ENCODE measurements at places on chromosomes 3 and 15.
A peak's percentile ranks its signal among the peaks of the same experiment; 100 is the strongest.

GRCh38 chr3:85781806-85782205, 823.0 kb downstream of the CADM2 start:
- DNase-seq, result no peak

- no peak for DNase-seq
These were observed 1.3 kb downstream of the CLPX start for GRCh38 chr15:65183865-65184159.

- no peak for DNase-seq
These were observed 170.2 kb downstream of the GMNC start for GRCh38 chr3:190692256-190692655.

GRCh38 chr3:184037816-184038215, 6.3 kb downstream of the HTR3D start:
- no peak for DNase-seq

DNA sequence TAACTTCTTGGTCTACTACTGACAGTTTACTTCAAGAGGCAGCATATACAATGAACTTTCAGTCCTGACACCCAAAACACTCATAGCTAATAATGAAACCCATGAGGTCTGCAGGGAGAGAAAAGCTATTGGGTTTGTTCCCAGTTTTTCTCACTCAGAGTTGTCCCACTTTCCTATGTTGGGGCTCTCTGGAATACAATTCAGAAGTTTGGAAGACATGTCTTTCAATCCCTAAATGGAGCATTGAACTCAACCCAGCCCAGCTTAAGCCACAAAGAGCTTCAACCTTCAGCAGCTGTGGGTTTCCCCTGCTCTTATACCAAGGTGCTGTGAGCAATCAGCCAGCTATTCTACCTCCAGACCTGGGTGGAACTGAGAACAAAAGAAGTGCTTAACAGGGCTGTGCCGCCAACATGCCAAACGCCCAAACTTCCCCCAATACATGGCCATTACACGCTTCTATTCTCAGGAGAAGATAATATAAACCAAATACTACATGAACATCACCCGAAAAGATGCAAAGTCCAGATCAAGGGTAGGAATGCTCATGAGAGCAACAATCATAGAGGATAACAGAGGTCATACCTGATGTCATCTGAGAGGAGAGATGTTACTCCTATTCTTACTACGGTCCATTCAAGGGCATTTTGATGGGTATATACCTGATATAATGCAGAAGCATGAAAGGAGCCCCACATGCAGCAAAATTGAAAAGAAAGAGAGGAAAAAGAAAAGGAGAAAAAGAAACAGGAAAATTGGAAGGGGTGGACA, 131.2 kb upstream of the TGFBR2 start:
- peak; percentile 1 for DNase-seq

DNA sequence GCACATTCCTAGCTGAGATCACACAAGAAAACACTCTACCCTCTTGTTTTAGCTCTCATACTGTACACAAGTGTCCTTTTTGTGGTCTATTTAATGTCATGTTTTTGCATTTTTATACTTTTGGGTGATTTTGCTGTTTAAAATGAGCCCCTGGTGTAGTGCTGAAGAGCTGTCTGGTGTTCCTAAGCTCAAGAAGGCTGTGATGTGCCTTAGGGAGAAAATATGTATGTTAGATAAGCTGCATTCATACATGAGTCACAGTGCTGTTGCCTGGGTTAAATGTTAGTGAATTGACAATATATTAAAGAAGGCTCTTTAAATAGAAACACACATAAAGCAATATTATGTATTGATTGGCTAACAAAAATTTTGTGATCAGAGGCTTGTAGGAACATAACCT, 387.4 kb upstream of the C2CD4B start:
- DNase-seq, result no peak

- no peak for DNase-seq
These were observed 108.3 kb upstream of the CACNA2D3 start for GRCh38 chr3:54014067-54014466.

DNA sequence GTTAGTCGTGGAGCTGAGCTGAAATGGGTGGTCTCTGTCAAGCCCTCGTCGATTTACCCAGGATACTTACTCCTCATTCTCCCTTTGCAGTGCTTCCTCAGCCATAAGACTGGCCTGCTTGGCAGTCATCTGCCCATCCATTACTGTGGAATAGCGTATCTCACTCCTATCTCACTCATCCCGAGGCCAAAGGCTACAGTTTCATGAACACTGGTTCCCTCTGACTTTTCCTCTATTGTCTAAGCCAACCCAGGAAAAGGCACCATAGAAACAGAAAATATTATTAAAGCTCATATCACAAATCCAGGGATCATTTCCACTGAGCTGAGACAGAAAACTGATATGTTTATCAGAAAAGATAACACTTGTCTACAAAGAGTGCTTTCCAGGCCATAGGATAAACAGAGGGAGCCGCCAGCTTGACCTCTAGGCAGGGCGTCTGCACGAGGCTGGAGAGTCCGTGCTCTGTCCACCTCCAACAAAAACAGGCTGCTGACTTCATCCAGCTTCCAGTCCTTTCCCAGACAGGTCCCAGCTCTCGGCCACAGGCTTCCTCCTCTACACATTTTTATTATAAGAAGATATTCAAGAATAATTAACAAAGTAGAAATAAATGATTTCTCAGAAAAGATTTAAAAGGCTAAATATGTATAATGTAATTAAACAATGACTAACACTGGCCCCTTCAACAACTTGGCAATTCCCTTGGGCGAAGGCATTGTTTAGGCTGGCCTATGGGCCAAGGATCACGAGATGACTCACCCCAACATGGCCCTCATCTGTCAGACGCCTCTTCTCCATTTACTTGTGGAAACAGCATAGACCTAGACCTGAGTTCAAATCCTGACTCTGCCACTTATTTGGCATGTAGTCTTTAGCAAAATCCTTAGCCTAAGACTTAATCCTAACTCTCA, 27.4 kb upstream of the BOC start:
- DNase-seq, result no peak

- no peak for DNase-seq
These were observed 68.2 kb downstream of the SPRED1 start for GRCh38 chr15:38320866-38321265.

GRCh38 chr15:47877836-47878235, 160.5 kb downstream of the SEMA6D start:
- DNase-seq, result no peak

GRCh38 chr3:117873249-117873600, 1161.4 kb downstream of the IGSF11 start:
- no peak for DNase-seq

- DNase-seq, result peak; percentile 31
These were observed 3.7 kb downstream of the PBRM1 start for GRCh38 chr3:52682016-52682415.

GRCh38 chr15:39286706-39287105, 294.2 kb upstream of the THBS1 start:
- DNase-seq, result no peak

DNA sequence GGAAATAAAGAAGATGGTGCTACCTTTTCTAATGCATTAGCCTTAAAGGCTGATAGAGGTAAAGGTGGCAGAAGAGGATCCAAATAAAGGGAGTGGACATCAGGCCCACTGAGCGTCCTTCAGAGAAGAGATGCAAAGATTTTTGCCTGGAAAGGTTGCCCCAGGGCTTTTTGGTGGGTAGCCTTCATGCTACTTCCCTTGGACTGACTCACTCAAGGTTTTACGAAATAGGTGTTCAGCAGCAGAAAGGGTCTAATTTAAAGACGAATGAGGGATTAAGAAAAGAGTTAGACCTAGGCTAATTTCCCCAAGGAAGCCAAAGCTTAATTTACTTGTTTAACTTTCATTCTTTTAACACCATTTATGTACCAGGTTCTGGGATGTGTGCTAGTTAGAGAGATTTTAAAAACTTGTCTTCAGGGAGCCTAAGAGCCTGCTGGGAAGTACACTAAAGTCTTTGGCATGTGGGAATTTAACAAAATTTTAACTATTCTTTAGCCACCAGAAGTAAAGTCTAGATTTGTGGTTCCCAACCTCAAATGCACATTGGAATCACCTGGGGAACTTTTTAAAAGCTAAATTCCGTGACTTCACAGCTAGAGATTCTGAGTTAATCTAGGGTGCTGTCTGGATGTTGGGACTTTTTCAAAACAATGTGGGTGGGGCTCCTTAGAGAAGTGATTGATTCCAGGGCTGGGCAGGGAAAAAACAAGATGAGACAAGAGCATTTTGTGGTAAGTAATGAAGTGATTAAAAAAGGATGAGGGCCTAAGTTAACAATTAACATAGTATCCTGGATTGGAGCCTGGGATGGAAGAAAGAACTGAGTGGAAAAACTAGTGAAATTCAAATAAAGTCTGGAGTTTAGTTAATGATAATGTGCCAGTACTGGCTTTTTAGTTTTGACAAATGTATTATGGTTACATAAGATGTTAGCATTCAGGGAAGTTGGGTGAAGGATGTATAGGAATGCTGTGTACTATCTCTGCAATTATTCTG, 3.4 kb downstream of the IL20RB start:
- no peak for DNase-seq

- no peak for DNase-seq
These were observed 244.9 kb downstream of the FGF12 start for GRCh38 chr3:192482391-192482790.

- no peak for DNase-seq
These were observed 83.4 kb downstream of the CCK start for GRCh38 chr3:42182555-42182954.

- no peak for DNase-seq
These were observed 80.3 kb downstream of the CPN2 start for GRCh38 chr3:194270627-194271459.
